ENCODE measurements at places on chromosomes 2 and 18.
A peak's percentile ranks its signal among the peaks of the same experiment; 100 is the strongest.

GRCh38 chr2:15671842-15672815, 80.5 kb downstream of the DDX1 start:
- DNase-seq, result no peak

- DNase-seq, result no peak
These were observed 453.0 kb downstream of the ARHGAP15 start for GRCh38 chr2:143582046-143582747.

DNA sequence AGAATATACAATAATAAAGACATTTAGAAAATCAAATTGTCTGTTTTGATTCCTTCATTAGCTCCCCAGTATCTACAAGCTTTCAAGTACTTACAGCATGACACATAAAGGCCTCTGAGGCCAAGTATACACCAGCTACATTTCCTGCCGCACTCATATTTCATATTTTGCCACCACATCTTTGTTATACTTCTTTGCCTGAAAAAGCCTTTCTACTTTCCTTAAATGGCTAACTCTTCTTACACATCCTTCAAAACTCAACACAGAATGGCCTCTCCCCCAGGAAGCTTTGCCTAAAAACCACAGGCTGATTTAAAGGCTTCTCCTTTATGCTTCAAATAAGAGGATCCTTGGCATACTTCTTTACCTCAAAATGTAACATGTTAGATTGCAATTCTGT, 4.5 kb downstream of the STK17B start:
- peak; percentile 24 for DNase-seq

GRCh38 chr2:9360701-9361100, 62.6 kb downstream of the ITGB1BP1 start:
- DNase-seq, result no peak

GRCh38 chr2:179106676-179107428, 56.9 kb upstream of the CCDC141 start:
- DNase-seq, result no peak

- no peak for DNase-seq
These were observed 11.6 kb downstream of the FHL2 start for GRCh38 chr2:105387225-105387624.

DNA sequence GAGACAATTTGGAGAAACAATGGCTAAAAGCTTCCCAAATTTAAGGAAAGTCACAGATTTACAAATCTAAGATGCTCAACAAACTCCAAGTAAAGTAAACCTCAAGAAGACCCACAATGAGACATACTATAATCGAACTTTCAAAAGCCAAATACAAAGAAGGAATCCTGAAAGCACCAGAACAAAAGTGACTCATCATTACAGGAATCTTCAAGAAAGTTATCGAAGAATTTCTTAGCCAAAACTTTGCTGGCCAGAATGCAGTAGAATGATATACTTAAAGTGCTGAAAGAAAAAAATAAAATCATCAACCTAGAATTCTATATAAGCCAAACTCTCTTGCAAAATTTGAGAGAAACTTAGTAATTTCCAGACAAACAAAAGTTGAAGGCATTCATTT, 106.5 kb upstream of the TMEM200C start:
- no peak for DNase-seq

- DNase-seq, result no peak
These were observed 22.6 kb upstream of the RNF125 start for GRCh38 chr18:31996007-31996406.

DNA sequence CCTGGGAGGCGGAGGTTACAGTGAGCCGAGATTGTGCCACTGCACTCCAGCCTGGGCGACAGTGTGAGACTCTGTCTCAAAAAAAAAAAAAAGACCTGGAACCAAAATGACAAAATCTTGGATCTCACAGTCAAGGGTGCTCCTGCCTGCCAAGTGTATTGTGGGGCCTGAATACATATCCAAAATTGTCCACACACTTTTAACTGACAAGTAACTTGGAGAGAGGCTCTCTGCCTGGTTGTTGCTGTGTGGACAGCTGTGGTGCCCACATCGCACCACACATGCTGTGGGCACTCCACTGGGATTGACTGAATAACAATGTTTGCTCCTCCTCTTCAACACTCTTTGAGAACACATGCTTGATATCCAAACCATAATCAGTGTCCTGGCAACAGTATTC, 117.6 kb upstream of the REV1 start:
- DNase-seq, result no peak

GRCh38 chr2:60554074-60554645, 706 bp upstream of the BCL11A start:
- DNase-seq, result no peak

- DNase-seq, result peak; percentile 93
These were observed at the start of gene NCKAP1 for GRCh38 chr2:183038341-183039300. NCKAP1 (minus strand) TSS chr2:183038457; CDS start chr2:183038099, 358 bp downstream.

DNA sequence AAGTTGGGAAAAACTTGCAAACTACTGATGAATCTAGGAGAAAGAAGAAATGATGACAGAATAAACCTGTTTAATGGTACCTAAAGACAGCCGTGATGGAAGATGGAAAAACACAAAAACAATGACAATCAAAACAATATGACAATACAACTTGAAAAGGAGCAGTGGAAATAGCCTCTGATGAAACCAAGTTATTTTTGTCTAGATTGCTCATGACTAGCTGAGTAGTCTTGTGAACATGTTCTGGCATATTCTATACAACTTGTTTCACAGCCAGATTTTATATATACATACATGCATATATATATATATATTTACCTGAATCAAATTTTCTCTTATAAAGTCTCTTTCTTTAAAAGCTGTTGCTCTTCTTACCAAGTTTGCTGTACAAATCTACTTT, 439.1 kb downstream of the TGIF1 start:
- no peak for DNase-seq

DNA sequence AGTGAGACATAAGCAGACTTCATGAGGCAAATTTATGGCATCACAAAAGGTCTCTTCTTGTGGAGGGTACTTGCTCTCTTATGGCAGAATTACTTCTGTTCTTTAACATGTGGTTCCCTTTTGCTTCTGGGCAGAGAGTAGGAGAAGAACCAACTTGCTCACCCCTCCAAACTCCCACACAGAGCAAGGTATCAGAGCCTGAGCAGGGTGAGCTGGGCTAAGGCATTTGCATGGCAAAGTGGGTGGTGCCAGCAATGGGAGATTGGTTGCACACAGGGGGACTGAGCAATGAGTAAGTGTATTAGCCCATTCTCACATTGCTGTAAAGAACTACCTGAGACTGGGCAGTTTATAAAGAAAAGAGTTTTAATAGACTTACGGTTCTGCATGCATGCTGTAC, 64.2 kb upstream of the ITGB6 start:
- DNase-seq, result no peak

DNA sequence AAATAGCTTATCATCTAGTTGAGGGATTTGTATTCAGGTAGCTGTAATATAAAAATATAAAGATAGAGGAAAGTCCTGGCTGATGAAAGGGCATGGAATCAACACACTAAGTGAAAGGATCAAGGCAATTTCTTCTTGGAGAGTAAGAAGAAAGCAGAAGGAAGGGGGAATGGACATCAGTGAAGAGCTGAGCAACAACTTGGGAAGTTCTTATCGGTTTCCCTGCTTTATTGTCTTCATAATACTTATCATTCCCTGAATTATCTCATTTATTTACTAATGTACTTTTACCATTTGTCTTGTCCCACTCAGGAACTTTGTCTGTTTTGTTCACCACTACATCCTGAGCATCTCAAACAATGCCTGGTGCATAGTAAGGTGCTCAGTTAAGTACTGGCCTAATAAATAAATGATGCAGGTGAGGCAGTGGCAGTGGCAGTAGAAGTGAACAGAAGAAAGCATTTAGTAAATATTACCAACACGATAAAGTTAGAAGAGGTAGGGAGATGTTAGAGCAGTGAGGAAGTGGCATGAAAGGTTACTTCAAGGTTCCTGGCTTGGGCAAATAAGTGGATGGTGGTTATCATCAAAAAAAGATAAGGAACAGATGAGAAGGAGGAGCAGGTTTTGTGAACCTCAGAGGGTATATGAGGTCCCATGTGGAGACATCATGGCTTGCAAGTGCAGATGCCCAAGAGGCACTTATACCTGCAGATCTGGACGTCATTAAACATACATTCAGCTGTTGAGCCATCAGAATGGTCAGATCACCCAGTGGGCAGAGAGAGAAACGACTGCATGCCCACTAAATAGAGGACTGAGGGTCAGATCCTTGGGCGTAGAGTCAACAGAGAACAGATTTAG, 217.8 kb downstream of the TMEM247 start:
- no peak for DNase-seq

GRCh38 chr2:152084076-152084475, 14.8 kb downstream of the CACNB4 start:
- no peak for DNase-seq

GRCh38 chr2:18924886-18925285, 335.5 kb upstream of the NT5C1B start:
- no peak for DNase-seq

- DNase-seq, result no peak
These were observed 3.2 kb upstream of the GPR155 start for GRCh38 chr2:174490051-174490450.

- no peak for DNase-seq
These were observed 50.2 kb downstream of the NFATC1 start for GRCh38 chr18:79445696-79446561.

DNA sequence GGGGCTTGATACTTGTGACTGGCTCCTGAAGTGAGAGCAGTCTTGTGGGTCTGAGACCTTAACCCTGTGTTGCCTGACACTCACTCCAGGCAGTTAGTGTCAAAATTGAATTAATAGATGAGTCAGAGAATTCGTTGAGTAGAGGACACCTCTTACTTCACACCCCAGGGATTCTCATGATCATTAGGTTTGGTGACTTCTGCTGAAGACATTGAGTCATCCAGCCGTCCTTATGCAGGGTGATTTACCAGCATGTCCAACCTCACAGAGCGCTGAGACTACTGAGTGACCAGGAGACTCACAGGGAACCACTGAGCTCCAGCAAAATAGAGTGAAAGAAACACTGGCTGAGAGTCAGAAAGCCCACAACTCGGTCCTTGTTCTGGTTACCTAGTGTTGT, 36.0 kb upstream of the EVA1A start:
- no peak for DNase-seq

GRCh38 chr18:2337552-2338141, 233.7 kb downstream of the METTL4 start:
- DNase-seq, result peak; percentile 72

DNA sequence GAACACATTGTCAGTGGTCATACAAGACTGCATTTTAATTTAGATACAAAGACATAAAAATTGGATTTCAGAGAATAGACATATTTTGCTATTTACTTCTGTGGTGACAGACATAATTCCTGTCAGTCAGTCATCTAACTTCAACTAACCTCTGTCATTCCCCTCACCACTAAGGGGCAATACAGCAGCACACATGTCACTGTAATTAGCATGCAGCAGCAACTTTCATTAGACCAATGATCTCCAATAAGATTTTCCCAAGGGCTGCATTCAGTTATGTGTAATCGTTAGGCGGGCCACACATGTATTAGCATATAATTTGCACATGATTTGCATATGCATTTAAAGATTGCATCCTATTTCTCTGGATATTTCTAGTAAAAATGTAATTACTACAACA, 624.5 kb downstream of the NR4A2 start:
- no peak for DNase-seq

DNA sequence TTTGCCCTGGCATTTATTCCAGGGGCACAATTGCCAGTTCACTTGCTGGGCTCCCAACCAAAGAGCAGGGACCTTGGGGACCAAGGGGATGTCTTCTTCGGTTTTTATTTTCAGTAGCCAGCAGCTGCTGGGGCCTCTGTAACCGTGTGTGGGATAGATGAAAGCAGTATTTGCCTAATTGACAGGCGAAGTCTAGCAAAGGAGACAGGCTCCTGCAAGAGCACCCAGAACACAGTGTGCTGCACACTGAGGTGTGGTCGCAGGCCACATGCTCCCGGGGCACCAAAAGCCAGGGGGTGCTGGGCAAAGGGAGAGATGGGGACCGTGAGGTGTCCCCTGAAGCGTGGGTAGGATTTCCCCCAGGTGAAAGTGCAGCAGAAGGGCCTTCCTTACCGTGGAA, 5.3 kb downstream of the SAG start:
- no peak for DNase-seq

DNA sequence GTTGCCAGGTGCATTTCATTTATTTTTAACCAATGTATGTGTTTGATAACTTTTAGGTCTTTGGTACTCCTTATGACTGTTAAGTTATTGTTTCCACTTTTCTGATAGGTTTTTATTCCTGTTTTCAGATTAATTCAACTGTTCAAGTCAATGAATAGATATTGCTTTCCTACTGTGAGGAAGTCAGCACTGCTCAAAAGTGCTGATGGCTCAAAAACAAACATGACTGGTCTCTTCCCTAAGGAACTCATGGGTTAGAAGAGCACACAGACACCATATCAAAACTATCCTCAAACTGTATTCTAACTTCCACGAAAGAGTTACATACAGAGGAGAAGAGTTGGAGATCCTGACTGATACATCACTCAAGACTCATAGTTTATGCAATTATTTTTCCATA, 39.9 kb upstream of the REG3G start:
- DNase-seq, result no peak

DNA sequence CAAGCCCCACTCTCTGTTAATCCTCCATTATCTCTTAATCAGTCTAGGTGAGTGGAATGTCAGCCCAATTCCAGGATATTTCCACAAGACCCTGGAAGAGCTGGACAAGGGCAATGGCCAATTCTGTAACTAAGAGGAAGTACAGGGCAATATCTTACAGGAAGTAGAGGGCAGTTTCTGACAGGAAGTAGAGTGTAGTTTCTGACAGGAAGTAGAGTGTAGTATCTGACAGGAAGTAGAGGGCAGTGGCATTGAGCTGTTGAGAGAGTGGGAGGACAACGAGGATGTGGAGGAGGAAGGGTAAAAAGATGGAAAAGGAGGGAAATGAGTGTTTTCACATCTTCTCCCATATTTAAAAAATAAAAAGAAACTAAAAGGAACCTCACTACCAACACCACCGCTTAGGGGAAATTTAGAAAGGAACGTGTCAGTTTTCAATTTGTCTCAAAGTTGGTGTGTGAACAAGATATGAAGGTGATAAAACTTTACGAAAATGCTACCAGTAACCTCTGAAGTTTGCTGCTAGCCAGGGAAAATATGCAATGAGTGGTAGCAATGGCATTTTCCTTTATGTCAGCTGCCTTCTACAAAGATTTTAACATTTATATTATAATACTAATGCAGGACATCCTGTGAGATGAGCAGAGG, 430.9 kb upstream of the HNRNPA3 start:
- no peak for DNase-seq

DNA sequence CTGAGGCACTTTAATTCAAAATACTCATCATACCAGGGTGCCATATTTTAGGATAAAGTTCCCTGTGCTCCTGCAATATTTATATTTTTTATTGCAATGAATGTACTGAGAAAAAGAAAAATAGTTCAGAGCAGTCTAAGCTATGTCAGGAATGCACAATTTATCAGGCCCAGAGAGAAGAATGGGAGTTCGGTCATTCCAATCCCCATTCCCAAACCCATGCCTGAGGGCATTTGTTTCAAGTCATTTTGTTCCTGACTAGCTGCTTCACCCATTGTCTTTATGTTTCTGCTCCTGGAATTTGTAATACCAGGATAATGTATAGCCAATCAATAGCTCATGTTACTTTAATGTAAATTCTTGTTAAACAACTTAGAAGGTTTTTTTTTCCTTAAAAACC, 24.4 kb upstream of the FTCDNL1 start:
- no peak for DNase-seq

Data from stimulated activated CD8-positive, alpha-beta memory T cell treated with anti-CD3 and anti-CD28 coated beads, Interleukin-4, amount 100 ng/mL, for 48 hours (primary cell).